ENCODE measurements at places on chromosomes 3 and 15.

GRCh38 chr3:161264852-161265251 is 43.7 kb downstream of the NMD3 start:
- DNase-seq, result no peak

- DNase-seq, result no peak
Observed at GRCh38 chr15:32132859-32133258, 102.5 kb downstream of the CHRNA7 start.

GRCh38 chr3:58167431-58168351 is 43.1 kb downstream of the DNASE1L3 start:
- DNase-seq, result no peak

- no peak for DNase-seq
Observed at GRCh38 chr3:87336761-87337160, 60.4 kb upstream of the POU1F1 start.

DNA sequence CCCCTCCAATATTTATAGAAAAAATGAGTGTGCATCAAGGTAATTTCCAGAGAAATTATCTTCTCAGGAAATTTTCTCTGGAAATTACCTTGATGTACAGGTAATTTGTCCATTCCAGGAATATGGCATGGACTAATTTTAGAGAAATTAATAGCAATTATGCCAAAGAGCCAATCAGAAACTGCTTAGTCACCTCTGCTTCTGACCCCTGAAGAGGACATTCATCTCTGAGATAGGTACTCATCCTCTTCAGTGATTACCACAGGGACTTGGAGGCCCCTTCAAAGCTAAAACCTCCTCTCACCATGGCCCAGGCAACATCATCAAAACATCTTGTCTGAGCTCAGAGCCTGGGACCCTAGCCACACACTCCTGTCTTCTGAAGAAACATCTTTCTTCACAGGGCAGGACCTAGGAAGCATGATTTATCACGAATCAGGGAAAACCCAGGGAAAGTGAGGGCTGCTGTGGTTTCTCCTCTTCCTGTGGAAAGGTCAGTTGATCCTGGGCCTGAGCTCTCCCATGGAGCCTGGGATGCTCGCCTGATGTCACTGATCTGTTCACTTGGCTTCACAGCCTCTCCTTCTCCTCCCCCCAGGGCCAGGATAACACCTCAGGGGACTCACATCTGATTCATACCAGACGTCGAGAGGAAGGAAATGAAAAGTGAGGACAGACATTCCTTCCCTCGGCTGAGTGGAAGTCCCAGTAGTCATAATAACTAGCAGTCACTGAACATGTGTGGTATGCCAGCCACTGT is 210.5 kb downstream of the DTWD1 start:
- DNase-seq, result no peak

- DNase-seq, result no peak
Observed at GRCh38 chr3:123038751-123039150, 11.2 kb upstream of the SEMA5B start.

DNA sequence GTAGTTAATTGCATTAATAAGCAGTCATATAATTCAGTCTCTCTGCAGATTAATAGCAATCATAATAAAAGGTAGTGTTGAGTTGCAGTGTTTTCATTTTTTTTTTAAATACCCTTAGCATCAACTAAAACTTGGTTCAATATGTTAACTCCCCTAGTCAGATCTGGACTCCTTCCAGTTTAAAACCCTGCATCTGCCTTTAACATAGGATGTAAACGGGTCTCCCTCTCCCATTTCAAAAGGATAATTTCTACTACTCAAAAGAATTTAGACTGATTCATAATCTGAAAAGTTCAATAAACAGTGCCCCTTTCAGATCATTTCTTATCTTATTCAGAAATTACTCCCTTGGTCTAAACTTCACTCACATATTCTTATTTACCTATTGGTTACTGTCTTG is 11.4 kb downstream of the CPOX start:
- DNase-seq, result no peak

Data from immature natural killer cell (primary cell).